Lung (tissue), 17 donors: ENCODE measurements at places on chromosomes 3 and 15. TPM values are rescaled to one million over a fixed set of nuclear protein-coding genes. Genes with fewer than 3 reads are reported as not detected.

STAC gene
- 8.3 TPM for polyA plus RNA-seq

SPINK8 gene
- polyA plus RNA-seq = not detected

EPB42 gene
- polyA plus RNA-seq = not detected

TEX9 gene
- 4.7 TPM for polyA plus RNA-seq

ACP3 gene
- polyA plus RNA-seq = 9.0 TPM

CBLB gene
- 11.4 TPM for polyA plus RNA-seq

SLC22A14 gene
- 0.06 TPM for polyA plus RNA-seq

CNBP gene
- 324 TPM for polyA plus RNA-seq

VGLL3 gene
- polyA plus RNA-seq = 7.4 TPM

FGF12 gene
- 0.93 TPM for polyA plus RNA-seq

PPP1R14D gene
- polyA plus RNA-seq = not detected

DNASE1L3 gene
- 10.7 TPM for polyA plus RNA-seq

ITPKA gene
- polyA plus RNA-seq = 0.57 TPM

CSPG4 gene
- polyA plus RNA-seq = 16.0 TPM

PIGZ gene
- 2.5 TPM for polyA plus RNA-seq

AP3B2 gene
- polyA plus RNA-seq = 0.96 TPM
